ENCODE measurements at places on chromosomes 7 and 10.

GRCh38 chr7:136528329-136528728 is 340.1 kb upstream of the CHRM2 start:
- no peak for DNase-seq

GRCh38 chr7:87038993-87039690 is 20.3 kb downstream of the ELAPOR2 start:
- DNase-seq = no peak

GRCh38 chr7:2150445-2150815 is 82.3 kb downstream of the MAD1L1 start:
- no peak for DNase-seq

DNA sequence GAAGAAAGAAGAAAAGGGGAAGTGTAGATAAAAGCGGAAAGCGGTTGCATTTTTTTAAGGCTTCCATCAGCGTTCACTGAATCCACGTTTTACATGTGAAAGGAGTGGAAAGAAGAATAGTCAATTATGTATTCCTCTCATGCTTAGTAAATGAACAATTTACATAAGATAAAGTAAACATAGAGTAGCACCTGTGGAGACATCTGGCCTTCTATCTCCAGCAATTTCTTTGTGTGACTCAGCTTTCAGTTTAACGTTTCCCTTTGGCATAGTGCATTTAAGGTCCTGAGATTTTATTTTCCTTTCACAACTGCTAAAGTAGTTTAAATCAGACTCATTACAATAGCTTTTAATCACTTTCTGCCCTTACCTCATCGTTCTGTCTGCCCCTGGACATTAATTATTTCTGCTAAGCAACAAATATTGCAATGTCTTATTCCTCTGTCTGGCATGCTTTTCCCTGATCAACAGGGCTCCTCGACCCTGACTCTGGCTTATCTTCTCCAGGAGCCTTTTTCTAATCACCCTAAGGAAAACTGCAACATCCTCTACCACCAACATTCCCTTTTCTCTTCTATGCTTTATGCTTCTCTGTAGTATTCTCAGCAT is 383.5 kb upstream of the VWC2 start:
- no peak for DNase-seq
